Stimulated activated CD8-positive, alpha-beta memory T cell treated with anti-CD3 and anti-CD28 coated beads, Interleukin-12 subunit alpha, Interleukin-12 subunit beta, amount 100 ng/mL, for 1 hour (primary cell): ENCODE measurements at places on chromosomes 5 and 9.

DNA sequence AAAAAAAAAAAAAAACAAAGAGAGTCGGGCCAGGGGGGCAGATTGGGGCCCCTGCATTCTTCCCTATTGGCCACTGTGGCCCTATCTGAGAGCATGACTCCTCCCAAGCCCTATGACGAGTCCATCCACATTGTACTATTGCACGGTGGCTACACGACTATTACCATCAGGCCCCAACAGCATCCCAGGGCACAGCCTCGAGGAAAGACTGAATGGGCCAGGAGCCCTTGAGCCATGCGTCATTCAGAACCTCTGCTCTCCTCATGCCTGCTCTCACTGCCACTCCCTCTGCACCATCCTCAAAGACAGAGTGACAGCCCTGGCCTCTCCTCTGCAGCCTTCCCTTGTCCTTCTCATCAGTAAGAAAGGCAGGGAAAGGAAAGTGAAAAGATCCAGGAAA is 20.2 kb upstream of the ORM1 start:
- DNase-seq, result no peak

- no peak for DNase-seq
These were observed 198.4 kb upstream of the MEF2C start for GRCh38 chr5:89081360-89081759.

GRCh38 chr5:173016598-173017046 is 33.1 kb downstream of the ATP6V0E1 start:
- no peak for DNase-seq

DNA sequence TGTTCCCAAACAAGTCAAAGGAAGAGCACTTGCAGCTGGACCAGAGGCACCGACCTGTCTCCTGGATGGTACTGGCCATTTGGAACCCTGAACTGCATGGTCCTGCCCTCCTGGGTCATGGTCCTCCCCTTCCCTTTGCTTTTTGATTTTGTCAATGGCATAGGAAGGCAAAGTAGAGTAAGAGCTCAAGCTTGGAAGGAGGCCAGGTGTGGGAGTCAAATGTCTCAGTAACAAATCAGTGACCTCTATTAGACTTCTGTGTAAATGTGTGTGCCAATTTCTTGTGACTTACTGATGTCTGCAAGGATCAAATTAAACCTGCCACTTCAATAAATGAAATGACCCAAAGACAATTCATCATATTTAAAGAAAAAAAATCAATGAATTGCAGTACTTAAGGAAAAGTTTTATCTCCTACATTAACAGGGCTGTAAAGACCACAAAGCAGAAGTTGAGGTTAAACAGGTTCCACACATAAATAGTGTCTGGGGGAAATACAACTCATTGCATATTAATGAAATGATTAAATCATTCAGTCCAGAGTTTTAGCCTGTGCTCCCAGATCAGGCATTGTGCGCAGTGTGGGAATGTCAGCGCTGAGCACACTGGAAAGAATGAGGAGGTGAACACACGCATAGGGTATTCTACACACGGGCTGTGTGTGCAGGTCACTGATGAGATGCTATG is 32.7 kb downstream of the OSMR start:
- DNase-seq, result no peak

- no peak for DNase-seq
These were observed 402.4 kb upstream of the PTGER4 start for GRCh38 chr5:40277161-40277906.
